ENCODE measurements at places on chromosomes 2 and 18.

GRCh38 chr2:11254100-11254536 lies 90.3 kb downstream of the ROCK2 start:
- no peak for DNase-seq

GRCh38 chr2:81523344-81523743 lies 1218.8 kb upstream of the LRRTM1 start:
- DNase-seq: no peak

- DNase-seq: no peak
These were observed 249.4 kb upstream of the CTAGE1 start for GRCh38 chr18:22667156-22667555.

GRCh38 chr2:189624648-189625355 lies 36.5 kb upstream of the ASNSD1 start:
- no peak for DNase-seq

- DNase-seq: no peak
These were observed 65.9 kb downstream of the CAB39 start for GRCh38 chr2:230778350-230779063.
